ENCODE measurements at places on chromosomes 3 and 15.

GRCh38 chr15:67776600-67776999 lies 48.7 kb upstream of the SKOR1 start:
- DNase-seq = no peak

DNA sequence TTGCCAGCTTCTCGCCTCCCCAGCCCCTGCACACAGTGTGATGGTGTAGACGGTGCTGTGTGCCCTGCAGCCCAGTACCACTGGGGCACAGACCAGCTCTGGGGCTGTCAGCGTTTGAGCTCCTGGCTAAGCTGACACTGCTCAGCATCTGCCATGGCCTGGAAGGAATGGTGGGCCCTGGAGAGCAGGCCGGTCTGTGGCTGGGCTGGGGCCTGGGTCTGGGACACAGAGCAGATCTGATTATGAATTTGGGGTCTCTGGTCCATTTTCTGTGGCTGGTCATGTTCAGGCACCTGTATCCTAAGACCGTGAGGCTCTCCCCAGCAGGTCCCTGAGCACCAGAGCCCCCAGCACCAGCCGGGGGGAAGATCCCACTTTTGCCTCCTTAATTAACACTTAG lies 34.7 kb downstream of the HCN4 start:
- DNase-seq = no peak

GRCh38 chr3:98172621-98173020 lies 6.1 kb downstream of the OR5H15 start:
- DNase-seq = no peak

- no peak for DNase-seq
Measured at GRCh38 chr3:112649478-112649735, 8.5 kb upstream of the CCDC80 start.

- no peak for DNase-seq
Measured at GRCh38 chr3:187265461-187265955, 26.0 kb downstream of the MASP1 start.

GRCh38 chr3:27758083-27758482 lies 36.0 kb upstream of the EOMES start:
- no peak for DNase-seq

- no peak for DNase-seq
Measured at GRCh38 chr3:15973940-15974339, 176.2 kb upstream of the ANKRD28 start.

- no peak for DNase-seq
Measured at GRCh38 chr3:110774496-110775265, 296.9 kb upstream of the NECTIN3 start.

GRCh38 chr3:46935168-46935858 lies 41.2 kb downstream of the CCDC12 start:
- no peak for DNase-seq

DNA sequence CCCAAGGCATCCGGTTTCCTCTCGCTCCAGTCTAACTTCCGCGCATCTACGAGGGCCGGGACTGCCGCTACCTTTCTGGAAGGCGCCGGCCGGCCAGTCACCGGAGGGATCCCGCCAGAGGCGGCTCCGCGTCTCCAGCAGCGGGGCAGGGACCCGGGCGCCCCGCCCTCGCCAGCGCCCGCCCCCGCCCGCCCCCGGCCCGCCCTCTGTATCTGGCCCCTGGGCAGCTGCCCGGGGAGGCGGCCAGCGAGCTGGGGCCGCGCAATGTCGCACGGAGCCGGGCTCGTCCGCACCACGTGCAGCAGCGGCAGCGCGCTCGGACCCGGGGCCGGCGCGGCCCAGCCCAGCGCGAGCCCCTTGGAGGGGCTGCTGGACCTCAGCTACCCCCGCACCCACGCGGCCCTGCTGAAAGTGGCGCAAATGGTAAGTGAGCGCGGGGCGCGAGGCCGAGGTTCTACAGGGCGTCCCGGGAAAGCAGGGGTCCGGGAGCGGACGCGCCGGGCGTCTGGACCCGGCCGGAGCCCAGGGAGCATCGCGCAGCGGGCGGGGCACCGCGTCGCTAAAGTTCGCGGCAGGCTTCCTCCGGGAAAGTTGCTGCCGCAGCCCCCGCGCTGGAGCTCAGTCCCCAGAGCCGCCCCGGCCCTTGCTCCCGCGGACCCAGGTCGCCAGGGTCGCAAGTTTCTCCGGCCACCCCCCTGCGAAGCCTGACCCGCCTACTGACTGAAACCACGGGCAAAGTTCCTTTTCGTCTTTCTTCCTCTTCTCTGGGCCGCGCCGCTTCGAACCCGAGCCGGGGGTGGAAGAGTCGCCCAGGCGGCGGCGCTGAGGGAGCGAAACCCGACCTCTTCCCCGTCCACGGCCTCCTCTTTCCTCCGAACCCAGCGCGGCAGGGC lies at the start of gene CMTM7:
Gene CMTM7, plus strand, starts transcription at position 211 of the 893 bp plus-strand sequence. Its CDS starts 54 bp downstream, at position 265.
- DNase-seq = peak; percentile 84

- DNase-seq = no peak
Measured at GRCh38 chr3:191070201-191070600, 128.8 kb upstream of the OSTN start.

DNA sequence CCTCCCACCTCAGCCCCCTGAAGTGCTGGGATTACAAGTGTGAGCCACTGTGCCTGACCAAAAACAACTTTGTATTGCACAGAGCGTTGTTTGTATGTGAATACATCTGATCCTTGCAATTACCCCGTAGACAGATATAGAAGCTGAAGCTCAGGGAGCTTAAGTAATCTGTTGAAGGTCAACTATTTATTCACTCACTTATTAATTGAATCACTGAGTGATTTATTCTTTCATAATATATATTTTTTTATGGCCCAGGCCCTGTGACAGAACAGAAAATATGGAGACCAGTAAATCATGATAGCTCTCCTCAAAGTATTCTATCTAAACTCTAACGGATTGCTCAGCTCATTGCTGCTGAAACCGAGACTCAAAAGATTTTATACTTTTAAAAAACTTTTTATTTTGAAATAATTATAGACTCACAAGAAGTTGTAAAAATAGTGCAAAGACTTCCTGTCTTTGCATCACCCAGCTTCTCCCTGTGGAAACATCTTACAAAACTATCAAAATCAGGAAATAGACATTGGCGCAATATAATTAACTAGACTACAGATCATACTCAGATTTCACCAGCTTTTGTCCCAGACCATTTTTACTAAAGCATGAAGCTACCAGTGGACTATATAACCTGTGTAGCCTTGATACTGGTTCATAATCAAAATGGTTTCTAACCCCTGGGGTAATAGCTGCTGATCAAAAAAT lies 466.1 kb downstream of the PDCD6IP start:
- no peak for DNase-seq

DNA sequence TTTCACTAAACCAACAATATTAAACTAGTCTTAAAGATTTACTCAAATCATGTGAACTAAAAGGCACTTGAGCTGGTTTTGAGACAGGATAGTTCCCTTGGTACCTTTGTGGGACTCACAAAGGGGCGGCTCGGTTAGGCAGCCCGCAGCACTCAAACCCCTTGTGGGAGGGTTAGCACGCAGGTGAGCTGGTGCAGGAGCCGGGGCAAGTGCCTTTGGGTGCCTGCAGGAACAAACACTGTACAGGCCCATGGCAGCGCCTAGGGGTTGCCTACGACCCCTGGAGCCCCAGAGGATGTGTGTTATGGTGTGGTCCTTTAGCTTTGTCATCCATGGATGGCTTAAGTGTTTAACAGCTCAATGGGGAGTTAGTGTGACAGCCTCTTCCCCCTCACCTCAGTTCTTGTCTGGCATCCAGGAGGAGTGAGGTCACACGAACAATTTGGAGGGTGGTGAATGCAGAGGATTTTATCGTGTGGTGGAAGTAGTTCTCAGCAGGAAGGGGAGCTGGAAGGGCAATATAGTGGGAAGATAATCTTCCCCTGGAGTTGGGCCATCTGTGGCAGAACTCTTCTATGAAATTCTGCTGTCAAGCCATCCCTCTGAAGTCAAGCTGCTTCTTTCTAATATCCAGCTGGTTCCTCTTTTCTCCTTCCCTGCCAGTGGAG lies 470.9 kb downstream of the RBMS3 start:
- DNase-seq = no peak

DNA sequence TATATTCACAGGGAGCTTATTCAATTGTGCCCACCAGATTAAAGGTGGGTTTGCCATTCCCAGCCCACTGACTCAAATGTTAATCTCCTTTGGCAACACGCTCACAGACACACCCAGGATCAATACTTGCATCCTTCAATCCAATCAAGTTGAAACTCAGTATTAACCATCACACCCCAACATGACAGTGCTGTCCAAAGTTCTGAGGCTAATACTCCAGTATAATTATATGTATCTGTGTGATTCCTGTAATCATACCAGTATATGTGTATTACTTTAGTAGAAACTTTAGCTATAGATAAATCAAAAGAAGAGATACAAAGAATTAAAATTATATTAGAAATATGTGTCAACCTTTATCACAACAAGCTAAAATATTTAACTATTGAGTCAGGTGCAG lies 1166.0 kb downstream of the ZPLD1 start:
- DNase-seq = no peak

GRCh38 chr15:25682340-25682739 lies 180.8 kb downstream of the ATP10A start:
- DNase-seq = peak; percentile 56

DNA sequence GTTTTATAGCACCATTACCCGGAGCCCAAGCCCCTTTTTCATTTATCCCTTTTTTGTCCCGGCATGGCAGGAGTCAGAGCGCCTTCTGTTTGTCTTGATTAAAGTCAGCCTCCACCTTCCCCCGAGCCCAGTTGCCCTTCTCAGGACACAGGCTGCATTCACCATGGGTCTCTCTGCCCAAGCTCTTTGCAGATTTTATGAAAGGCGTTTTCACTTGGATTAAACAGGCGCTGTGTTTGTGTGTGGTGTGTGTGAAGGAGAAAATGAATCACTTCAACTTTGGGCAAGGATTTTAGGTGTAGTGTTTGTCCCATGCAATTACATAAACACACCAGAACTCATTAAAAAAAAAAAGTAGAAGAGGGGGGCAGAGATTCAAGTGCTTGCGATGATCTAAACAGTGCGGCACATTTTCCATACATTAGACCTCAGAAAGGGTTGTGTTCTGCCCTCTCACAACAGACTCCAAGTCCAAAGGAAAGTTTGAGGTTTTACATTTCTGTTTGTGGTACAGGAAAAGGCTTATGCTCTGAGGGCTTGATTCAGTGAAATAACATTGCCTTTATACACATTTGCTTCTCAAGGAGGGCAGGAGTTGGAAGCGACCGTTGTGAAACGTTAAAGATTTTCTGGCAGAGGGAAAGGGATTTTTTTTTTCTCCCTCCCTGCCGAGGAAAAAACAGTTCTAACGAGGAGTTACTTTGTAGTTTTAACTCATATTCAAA lies 14.5 kb upstream of the IL16 start:
- DNase-seq = peak; percentile 22

DNA sequence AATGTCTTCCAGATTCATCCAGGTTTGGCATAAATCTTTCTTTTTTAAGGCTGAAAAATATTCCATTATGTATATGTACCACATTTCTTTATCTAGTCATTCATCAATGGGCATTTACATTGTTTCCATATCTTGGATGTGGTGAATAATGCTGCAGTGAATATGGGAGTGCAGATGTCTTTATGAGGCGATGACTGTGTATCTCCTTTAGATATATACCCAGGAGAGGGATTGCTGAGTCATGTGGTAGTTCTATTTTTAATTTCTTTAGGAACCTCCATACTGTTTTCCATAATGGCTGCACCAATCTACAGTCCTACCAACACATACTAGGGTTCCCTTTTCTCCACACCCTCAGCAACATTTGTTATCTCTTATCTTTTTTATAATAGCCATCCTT lies 96.3 kb downstream of the LRRC28 start:
- DNase-seq = no peak

DNA sequence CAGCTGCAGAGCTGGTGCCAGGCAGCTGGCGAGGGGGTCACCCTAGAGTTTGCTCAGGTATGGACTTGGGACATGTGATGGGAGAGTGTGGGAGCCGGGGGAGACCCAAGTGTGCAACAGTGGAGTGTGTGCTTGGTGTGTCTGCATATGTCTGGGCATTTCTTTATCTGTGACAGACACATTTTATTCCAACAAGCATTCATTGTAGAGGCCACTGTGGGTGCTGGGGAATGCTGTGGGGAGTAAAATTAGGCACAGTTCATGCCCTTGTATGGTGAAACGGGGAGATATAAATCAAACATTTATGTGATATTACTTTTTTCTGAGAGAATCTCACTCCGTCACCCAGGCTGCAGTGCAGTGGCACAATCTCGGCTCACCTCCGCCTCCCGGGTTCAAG lies 4.2 kb downstream of the ACY1 start:
- no peak for DNase-seq

Measured in suprapubic skin (tissue), 4 donors.